ENCODE measurements at places on chromosomes 5 and 9.

GRCh38 chr9:6549106-6549800 lies 96.3 kb downstream of the GLDC start:
- DNase-seq, result no peak

- DNase-seq, result no peak
These were observed 11.3 kb downstream of the GALNT12 start for GRCh38 chr9:98818764-98819163.

DNA sequence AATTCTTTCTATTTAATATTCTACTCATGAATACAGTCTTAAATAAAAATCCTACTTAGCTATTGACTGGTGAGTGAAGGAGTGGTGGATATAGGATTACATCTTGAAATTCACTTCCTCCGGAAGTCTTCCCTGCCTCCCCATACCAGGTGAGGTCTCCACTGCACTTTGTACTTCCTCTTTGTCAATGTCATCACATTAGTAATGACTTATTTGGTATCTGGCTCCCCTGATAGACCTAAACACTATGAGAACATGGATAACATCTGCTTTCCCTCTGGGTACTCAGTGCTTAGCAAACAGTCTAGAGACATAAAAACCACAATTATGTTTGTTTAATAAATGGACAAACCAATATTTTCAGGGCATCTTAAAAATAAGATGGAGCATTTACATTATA lies 532.1 kb downstream of the PDE4D start:
- no peak for DNase-seq

DNA sequence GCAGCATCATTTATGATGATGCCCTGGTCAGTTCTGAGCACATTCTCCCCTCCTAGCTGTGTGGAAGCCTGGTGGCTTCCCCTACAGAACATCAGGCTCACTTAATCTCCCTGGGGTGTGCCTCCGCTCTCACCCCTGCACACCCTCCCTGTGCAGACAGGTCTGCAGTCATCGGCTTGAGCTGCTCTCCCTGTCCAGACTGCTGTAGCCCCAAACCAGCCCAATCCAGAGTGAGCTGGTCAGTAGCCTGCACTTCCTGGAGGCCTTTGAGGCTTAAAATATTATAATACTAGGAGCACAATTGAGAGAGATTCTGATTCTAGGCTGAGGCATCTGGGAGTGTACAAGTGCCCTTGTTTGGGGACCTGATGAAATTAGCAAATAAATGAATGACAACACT lies 60.2 kb downstream of the PPARGC1B start:
- no peak for DNase-seq

GRCh38 chr9:121510766-121511550 lies 11.3 kb upstream of the GGTA1 start:
- no peak for DNase-seq

GRCh38 chr5:66179297-66180051 lies 35.4 kb downstream of the SREK1 start:
- DNase-seq, result no peak

GRCh38 chr5:17156463-17156862 lies 61.0 kb upstream of the BASP1 start:
- no peak for DNase-seq

- no peak for DNase-seq
These were observed 103.5 kb downstream of the NDUFAF2 start for GRCh38 chr5:61048534-61048933.

- no peak for DNase-seq
These were observed 18.6 kb downstream of the C9orf72 start for GRCh38 chr9:27554712-27555111.

DNA sequence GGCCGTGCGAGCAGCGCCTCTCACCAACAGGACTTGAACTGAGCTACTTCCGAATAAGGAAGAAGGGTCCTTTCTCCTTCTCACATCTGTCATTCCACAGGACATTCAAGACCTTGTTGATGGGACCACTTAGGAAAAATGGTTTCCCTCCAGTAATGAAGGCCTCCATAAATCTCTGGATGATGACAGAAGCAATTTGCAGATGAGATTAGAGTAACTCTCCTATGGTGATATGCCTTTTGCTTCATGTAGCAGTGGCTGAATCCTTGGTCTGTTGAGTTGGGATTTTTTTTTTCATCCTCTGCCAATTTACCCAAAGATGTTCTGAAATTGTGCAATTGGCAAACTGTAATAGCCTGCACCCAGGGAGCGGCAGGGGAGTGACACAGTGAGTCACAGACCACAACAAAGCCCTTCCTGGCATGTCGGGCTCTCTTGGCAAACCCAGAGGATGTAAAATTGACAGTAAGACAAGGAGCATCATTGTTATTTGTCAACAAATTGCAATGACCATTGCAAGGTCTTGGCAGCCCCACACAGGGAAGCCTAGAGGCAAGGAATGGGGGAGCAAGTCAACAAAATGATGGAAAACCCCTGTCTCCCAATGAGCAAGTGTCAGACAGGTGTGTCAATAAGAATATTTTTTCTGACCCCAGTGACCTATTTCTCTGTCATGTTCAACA lies 275.9 kb downstream of the ACTL7B start:
- no peak for DNase-seq

- DNase-seq, result no peak
These were observed 760.3 kb downstream of the CDH9 start for GRCh38 chr5:26278078-26278477.

- DNase-seq, result no peak
These were observed 36.1 kb downstream of the STRBP start for GRCh38 chr9:123232332-123232731.

DNA sequence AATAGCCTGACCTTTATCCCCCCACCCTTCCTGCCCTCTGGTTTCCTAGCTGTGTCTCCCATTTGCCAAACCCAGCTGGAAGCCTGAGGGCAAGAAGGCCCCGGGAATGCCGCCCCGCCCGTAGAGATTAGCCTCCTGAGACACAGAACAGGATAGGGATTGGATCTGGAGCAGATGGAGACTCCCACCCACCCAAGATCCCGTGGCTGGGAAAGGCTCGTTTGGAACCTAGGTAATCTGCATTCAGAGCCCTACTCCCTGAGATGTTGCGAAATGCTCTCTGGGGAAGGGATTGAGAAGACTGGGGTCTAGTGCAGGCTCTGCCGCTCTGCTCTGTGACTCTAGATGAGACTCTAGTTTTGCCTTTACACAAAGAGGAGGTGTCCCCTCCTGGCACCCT lies 10.9 kb downstream of the AQP3 start:
- no peak for DNase-seq

- no peak for DNase-seq
These were observed 9.5 kb downstream of the FCN2 start for GRCh38 chr9:134890155-134890495.

GRCh38 chr5:92729088-92729487 lies 851.9 kb downstream of the NR2F1-AS1 start:
- no peak for DNase-seq

DNA sequence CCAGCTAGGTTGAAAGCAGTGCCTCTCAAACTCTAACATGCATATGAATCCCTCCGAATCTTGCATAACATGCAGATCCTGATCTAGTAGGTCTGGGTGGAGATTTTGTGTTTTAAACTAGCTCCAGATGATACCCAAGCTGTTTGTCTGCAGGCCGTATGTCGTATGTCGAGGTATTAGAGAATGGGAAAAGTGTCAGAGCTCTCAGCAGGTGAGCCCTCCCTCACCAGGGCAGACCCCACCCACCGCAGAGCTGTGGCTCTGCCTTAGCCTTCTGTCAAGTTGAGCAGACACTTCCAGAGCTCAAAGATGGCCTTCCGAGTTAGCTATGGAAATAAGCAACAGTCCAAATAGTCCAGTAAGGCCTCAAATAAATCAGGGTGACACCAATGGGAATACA lies 83.2 kb upstream of the MAP3K1 start:
- DNase-seq, result no peak

GRCh38 chr9:127494304-127494702 lies 43.0 kb downstream of the LRSAM1 start:
- no peak for DNase-seq

GRCh38 chr9:128201441-128202369 lies 1.5 kb upstream of the DNM1 start:
- DNase-seq, result no peak

- peak; percentile 4 for DNase-seq
These were observed 63.9 kb downstream of the PCDH1 start for GRCh38 chr5:141814064-141814964.

- no peak for DNase-seq
These were observed 277.7 kb upstream of the DAP start for GRCh38 chr5:11038772-11039171.

DNA sequence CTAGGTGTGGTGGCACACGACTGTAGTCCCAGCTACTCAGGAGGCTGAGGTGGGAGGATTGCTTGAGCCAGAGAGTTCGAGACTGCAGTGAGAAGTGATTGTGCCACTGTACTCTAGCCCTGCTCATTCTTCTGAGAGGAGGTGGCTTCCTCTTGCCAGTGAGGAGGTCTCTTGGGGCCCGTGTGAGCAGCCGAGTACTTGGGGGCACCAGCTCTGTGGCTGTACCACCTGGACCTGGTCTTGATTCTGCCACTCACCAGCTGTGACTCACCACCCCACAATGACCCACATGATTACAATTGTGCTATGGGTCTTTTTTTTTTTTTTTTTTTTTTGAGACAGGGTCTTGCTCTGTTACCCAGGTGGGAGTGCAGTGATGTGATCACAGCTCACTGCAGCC lies 18.0 kb upstream of the CRB2 start:
- DNase-seq, result no peak

- no peak for DNase-seq
These were observed 93.3 kb upstream of the SLC44A1 start for GRCh38 chr9:105150991-105151685.

- no peak for DNase-seq
These were observed 41.4 kb downstream of the NAIF1 start for GRCh38 chr9:128025736-128026135.

- DNase-seq, result no peak
These were observed 115.0 kb upstream of the CACNA1B start for GRCh38 chr9:137762414-137763061.

- no peak for DNase-seq
These were observed 147.4 kb downstream of the TRIM36 start for GRCh38 chr5:115022303-115022702.

DNA sequence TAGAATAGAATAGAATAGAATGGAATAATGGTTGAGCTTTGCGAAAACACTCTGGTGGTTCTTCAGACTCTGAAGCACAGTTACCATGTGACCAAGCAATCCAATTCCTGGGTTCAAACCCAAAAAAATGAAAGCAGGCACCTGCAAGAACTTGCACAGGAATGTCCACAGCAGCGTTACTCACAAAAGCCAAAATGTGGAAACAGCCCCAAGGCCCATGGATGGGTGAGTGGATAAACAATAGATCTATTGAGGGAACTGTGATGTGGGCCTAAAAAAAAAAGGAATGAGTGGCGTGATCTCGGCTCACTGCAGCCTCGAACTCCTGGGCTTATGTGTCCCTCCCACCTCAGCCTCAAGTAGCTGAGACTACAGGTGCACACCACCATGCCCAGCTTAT lies 21.4 kb upstream of the TMEM250 start:
- DNase-seq, result no peak

GRCh38 chr9:83642793-83643192 lies 19.9 kb downstream of the IDNK start:
- DNase-seq, result no peak

All from stimulated activated CD8-positive, alpha-beta memory T cell treated with anti-CD3 and anti-CD28 coated beads, Interleukin-2, amount 100 ng/mL, for 1 hour (primary cell).